ENCODE measurements at places on chromosomes 2 and 18.

DNA sequence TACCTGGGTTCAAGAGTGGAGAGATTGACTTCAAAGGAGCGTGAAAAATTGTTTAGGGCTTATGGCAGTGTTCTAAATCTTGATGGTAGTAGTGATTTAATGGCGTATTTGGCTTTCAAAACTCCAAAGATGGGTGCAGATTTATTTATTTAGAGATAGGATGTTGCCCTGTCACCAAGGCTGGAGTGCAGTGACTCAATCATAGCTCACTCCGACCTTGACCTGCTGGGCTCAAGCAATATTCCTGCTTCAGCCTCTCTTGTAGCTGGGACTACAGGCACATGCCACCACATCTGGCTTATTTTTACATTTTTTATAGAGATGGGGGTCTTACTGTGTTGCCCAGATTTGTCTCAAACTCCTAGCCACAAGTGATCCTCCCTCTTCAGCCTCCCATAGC, 52.5 kb downstream of the FAM117B start:
- no peak for DNase-seq

DNA sequence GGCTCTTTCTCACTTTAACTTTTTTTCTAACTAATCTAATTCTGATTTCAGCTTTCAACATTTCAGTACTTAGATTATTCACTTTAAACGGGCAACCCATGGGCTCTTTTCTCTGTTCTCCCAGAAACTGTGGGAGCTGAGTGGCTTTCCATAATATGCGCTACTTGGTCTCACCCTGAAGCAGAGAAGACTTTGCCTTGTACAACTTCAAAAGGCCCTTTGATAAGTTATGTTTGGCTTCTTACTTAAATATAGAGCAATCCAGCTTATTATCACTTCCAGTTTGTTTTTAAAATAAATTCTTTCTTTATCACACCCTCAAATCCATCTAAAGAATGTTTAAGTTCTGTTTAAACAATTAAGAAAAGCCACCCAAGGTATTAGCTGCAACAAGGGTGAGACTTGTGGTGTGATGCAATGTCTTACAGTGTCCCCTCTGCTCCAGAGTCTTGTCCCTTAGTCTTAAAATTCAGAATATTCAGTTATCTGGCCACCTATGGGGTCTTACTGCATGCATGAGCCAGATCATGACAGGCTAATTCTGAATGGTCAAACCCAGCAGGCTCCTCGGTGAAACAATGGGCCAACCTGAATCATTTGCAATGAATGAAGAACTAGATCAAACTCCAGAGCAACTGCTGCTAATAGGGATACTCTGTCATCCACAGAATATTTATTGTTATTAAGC, 38.8 kb downstream of the GCG start:
- no peak for DNase-seq

GRCh38 chr2:214311031-214311533, 99.8 kb upstream of the VWC2L start:
- no peak for DNase-seq

DNA sequence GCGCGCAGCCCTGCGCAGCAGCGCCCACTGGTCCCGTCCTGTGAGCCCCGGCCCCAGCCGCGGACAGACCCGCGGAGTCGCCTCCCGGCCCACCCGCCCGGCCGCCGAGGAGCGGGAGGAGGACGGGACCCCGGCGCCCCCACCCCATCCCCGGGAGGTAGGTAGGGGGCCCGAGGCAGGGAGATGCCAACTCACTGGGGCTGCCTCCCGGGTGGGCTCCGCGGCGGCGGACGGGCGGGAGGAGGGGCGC, 160 bp downstream of the SPTBN1 start:
- no peak for DNase-seq

DNA sequence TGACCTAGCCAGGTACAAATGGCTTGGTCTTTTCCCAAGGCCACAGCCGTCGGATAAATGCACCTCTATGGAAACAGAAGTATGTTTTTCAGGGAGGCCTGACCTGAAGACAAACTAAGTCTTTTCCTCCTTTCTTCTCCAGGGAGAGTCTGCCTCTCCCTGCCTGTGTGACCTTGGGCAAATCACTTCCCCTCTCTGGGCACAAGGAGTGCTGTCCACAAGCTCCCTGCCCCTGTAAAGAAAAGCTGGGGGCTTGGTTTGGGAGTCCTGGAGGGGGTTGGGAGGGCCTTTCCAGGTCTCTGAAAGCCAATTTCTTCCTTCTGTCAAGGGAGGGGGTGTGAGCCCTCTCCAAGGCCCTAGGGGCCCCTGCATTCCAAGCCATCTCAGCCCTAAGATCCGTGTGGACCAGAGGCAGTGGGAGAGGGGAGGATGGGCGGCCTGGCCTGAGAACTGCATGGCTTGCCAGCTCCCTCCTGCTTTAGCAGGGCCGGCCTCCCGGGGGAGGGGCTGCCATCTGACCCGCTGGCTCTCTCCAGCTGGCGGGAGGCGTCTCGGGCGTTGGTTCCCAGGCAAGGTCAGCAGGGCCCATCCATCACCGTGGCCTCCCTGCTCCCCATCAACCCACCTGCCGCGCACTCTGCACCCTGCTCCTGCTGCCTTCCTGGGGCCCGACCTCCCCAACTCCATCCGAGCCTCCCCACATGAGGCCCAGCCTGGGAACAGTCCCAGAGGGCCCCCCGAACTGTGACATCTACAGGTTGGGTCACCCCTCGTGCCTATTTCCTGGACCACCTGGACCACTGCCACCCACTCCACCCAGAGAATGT, 61.4 kb downstream of the SMAD7 start:
- DNase-seq = no peak

DNA sequence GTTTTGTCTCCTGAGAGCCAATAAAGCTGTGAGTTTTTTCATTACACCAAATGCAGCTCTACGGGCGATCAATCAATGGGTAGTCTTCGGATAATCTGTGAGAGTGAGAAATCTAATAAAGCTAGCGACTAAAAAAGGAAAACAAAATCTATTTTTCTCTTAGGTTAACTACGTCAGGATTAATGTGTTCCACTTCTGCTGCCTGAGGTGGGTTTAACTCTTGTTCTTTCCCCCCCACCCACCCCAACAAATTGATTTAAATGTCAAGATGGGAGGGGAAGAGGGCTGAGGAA, 63.0 kb upstream of the PSMD14 start:
- no peak for DNase-seq
